ENCODE measurements at places on chromosomes 12 and 14. TPM values are rescaled to one million over a fixed set of nuclear protein-coding genes. Genes with fewer than 3 reads are reported as not detected.

Gene PSMA6
- 287 TPM for total RNA-seq

Gene AMIGO2
- total RNA-seq: 11.4 TPM

Gene RPL10L
- total RNA-seq: not detected

Gene NEUROD4
- total RNA-seq: not detected

Gene HOXC6
- total RNA-seq: not detected

Gene GALNT9
- 0.26 TPM for total RNA-seq

Gene VAMP1
- total RNA-seq: 11.6 TPM

Gene PROX2
- total RNA-seq: not detected

Gene CLEC2A
- total RNA-seq: not detected

Gene HSP90B1
- 1,227 TPM for total RNA-seq

Gene DENR
- 35.9 TPM for total RNA-seq

Gene LRTM2
- total RNA-seq: not detected

Gene LMO3
- 0.99 TPM for total RNA-seq

Gene CEP170B
- 14.9 TPM for total RNA-seq

Gene ZNF384
- 10.6 TPM for total RNA-seq

Gene ZNF385A
- 0.92 TPM for total RNA-seq

Data from aortic smooth muscle cell (primary cell).